Neural progenitor cell (in vitro differentiated cells): ENCODE measurements at places on chromosomes 11 and 22.

DNA sequence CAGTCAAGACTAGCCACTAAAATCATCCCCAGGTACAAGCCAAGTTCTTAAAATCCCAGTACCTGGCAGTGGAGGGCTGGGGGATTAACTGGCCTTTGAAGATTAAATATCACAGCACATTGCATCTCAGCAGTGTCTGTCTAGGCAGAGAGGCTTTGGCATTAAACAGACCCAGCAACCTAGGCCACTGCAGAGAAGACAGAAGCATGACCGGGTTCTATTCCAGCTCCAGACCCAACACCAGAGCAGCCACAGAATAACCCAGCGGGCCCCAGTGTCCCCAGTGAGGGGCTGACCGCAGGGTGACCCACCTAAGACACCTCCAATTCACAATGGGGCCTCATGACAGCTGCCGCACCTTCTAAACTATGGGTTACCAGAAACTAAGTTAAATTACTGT, 88.2 kb downstream of the SHANK2 start:
- DNase-seq, result no peak

GRCh38 chr11:21768388-21768787, 424.5 kb upstream of the ANO5 start:
- DNase-seq, result no peak

GRCh38 chr11:112597286-112597790, 336.7 kb upstream of the PLET1 start:
- no peak for DNase-seq

DNA sequence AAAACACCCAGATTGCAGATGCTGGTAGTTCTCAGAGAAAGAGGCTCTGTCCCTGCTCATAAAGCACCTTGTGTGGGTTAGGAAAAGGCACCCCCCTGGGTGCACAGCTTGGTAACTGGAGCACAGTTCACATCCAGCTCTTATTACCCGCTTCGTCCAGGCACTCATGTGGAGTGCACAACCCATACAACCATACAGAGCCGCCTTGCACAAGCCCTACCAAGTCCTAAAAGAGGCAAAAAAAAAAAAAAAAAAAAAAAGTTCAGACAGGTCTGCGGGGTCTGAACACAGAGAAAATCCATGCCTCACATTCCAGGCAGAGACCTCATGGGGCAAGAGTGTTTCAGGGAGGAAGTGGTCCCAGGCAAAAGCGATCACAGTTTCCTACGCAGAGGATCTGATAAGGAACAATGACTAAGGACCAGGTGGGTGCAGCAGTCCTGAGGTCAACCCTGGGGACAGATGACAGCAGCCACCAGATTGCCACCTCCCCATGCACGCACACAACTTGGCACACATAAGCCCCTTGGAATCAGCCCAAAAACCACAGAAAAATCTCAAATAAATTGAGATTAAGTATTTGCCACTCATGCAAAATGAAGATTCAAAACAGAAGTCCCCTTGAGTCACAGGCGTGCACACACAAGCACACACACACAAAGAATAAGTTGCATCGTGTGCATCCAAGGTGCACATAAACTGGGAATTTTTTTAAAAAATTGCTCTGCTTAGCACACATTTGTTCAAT, 12.3 kb downstream of the MB start:
- DNase-seq, result no peak

- DNase-seq, result peak; percentile 95
Observed at GRCh38 chr22:40818747-40819598, at the start of gene SLC25A17. SLC25A17 (minus strand) TSS chr22:40819346; CDS start chr22:40819248, 98 bp downstream.

DNA sequence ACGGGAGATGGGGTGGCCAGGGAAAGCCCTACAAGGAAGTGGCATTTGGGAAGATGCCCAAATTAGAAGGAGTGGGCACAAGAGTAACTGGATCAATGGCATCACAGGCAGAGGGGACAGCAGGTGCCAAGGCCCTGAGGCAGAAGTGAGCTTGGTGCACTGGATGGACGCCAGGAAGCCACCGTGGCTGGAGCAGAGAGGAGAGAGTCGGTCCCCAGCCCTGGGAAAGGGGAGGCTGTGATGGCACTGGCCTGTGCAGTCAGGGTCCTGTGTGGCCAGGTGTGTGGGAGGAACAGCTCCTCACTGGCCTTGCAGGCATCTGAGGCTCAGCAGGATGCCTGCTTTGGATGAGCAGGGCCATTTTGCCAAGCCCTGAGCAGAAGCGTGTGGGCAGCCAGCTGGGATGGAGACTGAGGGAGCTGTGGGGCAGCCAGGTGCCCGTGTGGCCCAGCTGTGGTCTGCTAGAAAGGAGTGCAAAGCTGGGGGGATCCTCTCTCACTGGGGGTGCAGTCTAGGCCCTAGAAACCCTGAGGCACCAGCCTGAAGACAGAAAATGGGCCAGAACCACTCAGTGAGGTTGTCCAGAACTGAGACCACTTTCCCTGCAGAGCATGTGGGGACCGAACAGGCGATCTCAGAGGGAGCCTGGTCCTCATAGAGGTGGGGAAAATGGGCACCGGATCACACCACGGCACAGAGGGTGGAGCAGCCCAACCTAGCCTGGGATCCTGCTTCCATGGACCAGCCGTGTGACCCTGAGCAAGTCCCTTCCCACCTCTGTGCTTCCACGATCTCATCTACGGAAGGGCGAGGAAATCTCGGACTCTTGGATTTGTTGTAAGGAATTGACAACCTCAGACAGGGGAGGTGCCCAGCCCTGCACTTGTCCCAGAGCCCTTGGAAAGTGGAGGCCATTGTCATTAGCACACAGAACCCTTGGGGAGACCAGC, 78.6 kb upstream of the RTL6 start:
- DNase-seq, result no peak

GRCh38 chr11:119094816-119095065, 6.9 kb downstream of the DPAGT1 start:
- peak; percentile 90 for DNase-seq

DNA sequence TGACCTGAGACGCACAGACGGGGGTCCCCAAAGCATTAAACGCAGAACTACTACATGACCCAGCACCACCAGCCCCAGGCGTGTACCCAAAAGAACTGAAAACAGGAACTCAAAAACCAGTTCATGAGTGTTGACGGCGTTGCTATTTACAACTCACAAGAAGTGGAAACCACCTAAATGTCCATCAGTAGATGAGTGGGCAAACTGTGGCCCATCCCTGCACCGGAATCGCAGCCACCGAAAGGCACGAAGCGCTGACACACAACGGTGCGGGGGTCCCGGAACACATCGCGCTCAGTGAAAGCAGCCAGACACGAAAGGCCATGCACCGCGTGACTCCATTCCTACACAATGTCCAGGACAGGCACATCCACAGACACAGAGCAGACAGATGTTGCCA, 79.2 kb downstream of the TRMU start:
- no peak for DNase-seq

DNA sequence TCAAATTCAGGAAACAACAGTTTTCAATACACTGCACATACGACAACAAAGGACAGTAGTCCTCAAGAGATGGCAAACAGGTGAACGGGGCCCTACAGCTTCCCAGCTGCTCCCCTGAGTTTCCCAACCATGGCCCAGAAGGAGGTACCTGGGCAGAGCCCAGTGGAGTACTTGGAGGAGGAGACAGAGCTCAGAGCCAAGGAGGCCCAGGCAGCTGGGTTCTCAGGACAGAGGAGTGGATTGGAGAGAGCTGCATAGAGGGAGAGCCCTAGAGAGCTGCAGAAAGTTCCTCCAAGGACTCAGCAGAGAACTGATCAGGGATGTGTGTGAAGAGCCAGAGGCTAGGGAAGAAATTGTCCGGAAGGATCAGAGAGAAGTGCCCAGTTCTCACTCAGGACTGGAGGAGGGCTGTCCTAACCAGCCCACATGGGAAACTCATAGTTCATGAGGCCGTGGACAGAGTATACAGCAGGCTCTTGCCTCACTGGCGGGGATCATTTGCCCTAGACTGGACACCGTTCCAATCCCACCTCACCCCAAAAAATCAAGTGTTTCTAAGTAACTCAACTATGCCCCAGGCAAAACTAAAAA, 7.6 kb upstream of the ASCL2 start:
- DNase-seq, result no peak

DNA sequence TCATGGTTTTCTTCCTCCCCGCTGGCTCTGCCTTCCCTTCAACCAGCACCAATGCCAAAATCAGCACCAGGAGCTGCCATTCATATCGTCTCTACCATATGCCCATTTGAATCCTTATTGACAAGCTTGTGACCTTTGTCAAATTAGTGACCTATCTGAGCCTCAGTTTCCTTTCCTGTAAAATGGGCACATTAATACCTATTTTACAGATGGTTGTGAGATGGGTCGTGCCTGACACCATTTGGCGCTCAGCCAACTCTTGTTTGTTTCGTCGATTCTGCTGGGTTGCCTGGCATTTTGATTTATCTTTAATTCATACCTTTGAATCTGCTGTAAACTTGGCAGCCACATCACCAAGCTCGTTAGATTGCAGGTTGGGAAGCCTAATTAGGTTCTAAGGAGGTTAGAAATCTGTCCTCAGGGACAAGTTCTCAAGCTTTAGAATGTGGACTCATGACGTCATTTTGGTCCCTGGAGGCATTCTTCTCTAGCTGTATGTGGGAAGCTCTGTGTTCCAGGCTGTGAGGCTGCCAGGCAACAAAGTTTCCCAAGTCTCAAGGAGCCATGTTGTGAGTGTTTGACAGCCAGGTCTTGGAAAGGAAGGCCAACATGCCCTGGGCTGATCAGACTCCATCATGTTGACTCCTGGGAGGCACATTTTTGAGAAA, 61.0 kb downstream of the RPS6KA4 start:
- no peak for DNase-seq

GRCh38 chr11:87300640-87301380, 263.1 kb downstream of the TMEM135 start:
- DNase-seq, result no peak

DNA sequence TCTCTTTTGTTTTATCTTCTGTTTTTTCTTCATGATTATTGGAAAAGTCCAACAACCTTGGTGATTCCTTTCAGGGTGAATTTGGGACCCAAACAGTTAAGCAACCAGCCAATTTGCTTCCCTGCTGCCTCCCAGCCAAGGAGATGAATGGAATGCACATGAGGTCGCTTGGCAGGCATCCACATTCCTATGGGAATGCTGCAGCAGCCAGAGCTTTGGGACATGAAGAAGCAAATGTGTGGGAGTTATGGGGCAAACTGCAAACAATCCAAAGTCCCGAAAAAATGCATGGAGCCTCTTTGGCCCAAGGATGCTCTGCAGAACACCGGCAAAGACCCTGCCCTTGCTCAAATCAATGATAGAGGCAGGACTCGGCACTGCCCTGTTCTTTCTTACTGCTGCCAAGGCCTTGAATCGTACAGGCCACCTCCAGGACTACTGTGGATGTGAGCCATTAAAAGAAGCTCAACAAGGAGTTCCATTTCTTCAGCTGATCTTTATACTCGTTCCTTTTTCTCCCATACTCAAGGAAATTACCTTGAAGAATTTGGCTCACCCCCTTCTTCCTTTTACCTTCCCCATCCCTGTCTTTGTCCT, 117.3 kb upstream of the TEAD1 start:
- peak; percentile 66 for DNase-seq

DNA sequence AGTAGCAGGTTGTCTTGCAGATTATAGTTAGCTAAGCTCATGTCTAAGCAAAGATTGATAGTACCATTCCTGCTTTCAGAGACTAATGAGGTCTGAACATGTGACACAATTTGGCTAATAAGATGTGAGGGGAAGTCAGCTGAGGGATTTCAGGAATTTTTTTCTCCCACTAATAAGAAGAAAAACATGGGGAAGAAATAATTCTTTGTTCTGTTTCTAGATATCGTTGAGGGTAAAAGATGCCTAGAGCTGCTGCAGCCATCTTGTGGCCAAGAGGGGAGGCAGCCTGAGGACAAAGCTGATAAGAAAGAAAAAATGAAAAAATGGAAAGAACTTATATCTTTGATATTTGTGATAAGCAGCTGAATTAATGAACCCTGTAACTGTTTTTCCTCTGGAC, 1334.4 kb downstream of the LRRC4C start:
- peak; percentile 10 for DNase-seq

DNA sequence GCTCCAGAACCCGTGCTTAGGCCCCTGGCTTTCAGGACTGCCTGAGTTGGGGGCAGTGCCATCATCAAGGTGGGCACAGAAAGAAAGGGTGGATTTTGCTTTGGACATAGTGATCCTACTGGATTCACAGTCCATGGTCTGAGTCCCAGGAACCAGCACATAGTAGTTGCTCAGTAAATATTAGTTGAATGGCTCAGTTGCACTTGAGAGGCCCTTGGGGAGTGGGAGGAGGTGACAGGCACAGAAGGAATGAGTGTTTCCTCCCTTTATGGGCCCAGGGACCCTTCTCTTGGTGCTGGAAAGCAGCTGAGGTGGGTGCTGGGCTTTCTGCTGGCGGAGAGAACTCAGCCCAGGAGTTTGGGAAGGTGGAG, 16.6 kb downstream of the ARHGEF17 start:
- DNase-seq, result no peak

DNA sequence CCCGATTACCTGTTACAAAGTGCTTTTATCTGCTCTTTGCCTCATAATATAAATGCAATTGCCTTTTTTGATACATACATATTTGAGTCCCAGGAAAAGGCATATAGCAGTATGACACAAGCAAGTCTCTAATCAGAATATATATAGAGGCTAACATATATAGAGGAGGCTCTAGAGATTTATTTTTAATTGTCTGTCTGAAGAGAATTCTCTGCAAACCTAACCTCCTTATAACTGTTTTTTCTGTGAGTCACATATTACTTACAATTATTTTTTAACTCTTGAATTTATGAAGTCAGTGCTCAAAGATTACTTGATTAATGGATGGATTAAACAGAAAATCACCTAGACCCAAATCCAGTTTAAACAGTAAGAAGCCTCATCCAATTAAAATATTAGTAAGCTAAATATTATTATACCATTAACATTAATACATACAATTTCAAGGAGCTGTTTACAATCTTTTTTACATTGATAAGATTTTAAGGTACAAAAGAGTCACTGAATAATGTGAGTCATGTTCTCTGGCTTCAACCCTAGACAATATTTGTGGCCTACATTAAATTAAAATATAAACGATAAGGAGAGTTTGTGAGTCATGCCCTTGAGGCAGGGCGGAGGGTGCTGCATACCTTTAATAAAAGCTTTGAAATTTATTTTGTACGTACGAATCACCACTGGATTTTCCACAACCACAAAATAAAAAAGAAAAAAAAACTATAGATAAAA, 19.2 kb upstream of the MMP13 start:
- no peak for DNase-seq
